ENCODE measurements at places on chromosomes 12 and 14.

- DNase-seq: no peak
These were observed 2.0 kb upstream of the ATN1 start for GRCh38 chr12:6925540-6926279.

- no peak for DNase-seq
These were observed 158.0 kb downstream of the PIK3C2G start for GRCh38 chr12:18419311-18419710.

DNA sequence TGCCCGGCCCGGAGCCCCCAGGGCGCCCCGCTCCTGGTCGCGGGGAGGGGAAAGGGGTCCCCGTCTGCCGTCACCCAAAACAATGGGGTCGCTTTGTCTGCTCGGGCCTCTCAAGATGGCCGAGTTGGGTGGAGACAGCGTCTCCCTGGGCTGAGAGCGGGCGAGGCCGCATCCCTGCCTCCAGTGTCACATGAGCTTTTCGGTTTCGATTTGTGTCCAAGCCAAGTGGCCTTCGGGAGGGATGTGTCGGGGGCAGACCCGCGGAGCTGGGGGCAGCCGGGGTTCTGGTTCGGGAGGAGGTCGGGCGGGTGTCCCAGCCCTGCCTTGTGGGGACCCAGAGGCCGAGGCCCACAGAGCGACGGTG, 790 bp downstream of the DYNC1H1 start:
- DNase-seq: peak; percentile 48

- DNase-seq: no peak
These were observed 152.7 kb downstream of the SRGAP1 start for GRCh38 chr12:63997198-63997597.

DNA sequence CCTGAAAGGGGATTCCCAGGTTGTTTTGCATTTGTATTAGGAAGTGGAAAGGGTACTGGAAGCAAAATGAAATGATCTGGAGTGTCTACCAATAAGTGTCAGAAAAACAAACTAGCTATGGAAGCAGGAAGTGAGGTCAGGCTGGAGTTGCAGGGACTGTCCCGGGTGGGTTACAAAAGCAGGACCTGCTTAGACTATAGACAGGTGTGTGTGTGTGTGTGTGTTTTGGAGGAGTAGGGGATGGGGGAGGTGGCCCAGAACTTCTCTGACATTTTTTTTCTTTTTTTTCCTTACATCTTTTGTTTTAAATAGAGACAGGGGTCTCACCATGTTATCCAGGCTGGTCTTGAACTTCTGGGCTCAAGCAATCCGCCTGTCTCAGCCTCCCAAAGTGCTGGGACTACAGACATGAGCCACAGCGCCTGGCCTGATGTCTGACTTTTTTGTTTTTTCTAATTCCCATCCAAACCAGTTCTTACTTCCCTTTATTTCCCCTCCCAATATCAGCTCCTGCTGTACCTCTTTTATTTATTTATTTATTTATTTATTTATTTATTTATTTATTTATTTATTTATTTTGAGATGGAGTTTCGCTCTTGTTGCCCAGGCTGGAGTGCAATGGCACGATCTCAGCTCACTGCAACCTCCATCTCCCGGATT, 512 bp upstream of the RND1 start:
- no peak for DNase-seq

DNA sequence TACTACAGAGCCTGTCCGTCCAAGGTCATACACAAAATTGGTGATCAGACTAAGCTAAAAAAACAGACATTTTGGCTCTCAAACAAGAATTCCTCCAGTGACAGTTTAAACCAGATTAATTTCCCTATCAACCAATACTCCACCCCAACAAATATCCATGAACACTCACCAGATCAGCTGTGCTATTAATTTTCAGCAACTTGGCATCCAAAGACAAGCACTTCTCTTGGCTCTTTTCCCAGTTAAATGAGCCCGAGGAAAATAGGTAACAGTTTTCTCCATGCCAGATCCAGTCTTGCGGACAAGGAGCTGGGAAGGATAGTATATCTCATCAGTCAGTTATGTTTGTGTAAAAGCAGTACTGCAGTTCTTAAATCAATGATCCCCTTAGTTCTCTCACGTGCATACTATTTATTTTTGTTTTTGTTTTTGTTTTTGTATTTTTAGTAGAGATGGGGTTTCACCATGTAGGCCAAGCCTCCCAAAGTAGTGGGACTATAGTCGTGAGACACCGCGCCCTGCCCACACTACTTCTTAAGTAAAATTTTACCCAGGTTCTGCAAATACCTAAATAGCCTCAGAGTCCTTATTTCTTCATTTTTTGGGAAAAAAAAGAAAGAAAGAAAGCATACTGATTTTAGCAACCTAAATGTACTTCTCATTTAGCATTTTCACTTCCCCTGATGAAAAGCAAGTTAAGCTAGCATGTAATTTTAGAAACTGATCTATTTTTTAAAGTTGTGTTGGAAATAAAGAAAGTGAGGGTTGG, 11.1 kb downstream of the OLR1 start:
- DNase-seq: no peak

- no peak for DNase-seq
These were observed 128.9 kb downstream of the BCL11B start for GRCh38 chr14:99143126-99143525.

GRCh38 chr12:128829861-128830504, 6.2 kb upstream of the SLC15A4 start:
- DNase-seq: peak; percentile 73

DNA sequence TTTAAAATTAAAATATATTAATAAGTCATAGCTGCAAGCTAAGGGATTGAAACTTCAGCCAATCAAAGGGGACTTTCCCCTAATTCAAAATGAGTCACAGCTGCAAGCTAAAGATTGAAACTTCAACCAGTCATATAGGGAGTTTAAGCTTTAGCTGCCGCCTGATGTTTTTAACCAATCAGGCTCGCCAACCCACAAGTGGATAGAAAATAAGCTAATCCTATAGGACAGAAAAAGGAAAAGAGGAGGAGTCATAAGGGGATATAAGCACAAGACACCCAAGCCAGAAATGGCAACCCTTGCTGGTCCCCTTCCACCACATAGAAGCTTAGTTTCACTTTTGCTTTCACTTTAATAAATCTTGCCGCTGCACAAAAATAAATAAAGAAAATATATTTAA, 1154.6 kb downstream of the GALC start:
- no peak for DNase-seq

DNA sequence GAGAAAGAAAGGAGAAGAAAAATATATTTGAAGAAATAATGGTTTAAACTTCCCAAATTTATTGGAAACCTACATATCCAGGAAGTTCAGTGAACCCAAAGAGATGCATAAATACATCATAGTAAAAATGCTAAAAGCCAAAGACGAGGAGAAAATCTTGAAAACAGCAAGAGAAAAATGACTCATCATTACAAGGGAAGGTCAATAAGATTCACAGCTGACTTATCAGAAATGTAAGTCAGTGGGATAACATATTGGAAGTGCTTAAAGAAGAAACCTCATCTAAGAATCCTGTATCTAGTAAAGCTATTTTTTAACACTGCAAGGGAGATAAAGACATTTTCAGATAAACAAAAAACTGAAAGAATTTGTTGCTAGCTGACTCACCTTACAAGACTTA, 19.9 kb downstream of the RIC8B start:
- DNase-seq: no peak

DNA sequence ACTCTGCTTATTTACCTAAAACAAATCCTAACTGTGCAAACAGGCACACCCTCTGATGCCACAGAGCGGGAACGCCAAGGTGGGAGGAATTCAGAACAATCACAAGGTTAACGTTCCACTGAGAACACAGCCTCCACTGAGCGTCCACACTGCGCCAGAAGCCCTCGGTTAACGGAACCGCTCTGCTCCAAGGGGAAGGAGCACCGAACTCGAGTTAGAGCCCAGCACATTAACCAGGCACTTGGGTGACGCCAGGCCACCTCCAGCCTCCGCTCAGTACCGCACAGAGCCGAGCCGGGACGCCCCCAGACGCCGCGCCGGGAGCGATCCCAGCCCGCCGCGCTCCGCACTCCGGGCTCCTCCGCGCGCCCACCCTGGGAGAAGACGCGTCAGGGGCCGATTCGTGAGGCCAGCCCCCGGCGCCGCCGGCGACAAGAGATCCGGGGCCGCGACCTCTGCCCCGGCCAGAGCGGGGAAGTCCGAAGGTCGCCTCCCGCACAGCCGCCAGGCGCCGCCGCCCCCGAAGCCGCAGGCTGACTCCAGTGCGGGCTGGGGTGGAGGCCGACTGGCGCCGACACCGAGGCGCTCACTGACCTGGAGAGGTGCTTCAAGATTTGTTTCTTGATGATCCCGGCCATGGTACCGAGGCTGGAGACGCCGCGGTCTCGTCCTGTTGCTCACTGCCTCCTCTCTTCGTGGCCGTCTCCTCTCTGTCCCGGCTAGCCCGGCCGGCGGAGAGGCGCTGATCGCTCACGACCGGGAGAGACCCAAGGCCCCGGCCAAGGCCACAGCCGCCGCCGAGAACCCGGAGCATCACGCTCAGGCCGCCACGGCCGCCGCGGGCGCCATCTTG, 450 bp downstream of the BLTP3B start:
- DNase-seq: peak; percentile 39

GRCh38 chr12:124898923-124899294, 15.5 kb downstream of the UBC start:
- no peak for DNase-seq

GRCh38 chr14:104898195-104898558, 26.5 kb upstream of the PLD4 start:
- no peak for DNase-seq

DNA sequence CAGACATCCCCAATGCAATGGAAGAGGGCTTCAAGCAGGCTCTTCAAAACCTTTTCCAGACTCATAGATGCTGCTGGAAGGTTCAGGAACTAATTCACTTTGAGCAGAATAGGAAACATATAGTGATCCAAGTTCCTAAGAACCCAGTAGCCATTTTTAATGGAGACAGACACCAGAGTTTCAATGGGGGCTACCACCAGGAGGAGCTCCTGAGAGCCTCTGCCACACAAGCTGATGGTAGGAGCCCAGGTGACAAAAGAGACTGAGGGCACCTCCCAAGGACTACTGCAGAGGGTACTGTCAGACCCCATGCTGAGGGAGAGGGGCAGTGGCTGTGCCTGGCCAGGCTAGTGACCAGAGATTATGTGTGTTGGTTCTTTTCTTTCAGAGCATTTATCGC, 45.9 kb downstream of the IFNG start:
- DNase-seq: peak; percentile 46

DNA sequence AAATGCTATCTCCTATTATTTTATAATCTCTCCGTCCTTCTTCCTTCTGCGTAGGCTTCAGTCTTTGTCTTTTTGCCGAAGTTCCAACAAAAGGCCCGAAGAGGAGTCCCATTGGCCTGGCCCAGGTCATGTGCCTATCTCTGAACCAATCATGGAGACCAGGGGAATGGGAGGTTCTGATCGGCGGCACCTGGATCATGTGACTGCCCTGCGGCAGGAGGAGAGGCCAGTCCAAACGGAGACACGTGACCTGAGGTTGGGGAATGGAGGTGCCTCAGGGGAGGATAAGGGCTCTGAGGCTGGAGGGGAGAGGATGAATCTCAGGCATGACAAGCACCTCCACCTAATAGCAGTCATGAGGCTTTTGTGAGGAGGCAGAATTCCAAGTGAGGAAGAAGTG, 86.0 kb downstream of the AACS start:
- no peak for DNase-seq

GRCh38 chr12:112907415-112908157, 824 bp downstream of the OAS1 start:
- no peak for DNase-seq

DNA sequence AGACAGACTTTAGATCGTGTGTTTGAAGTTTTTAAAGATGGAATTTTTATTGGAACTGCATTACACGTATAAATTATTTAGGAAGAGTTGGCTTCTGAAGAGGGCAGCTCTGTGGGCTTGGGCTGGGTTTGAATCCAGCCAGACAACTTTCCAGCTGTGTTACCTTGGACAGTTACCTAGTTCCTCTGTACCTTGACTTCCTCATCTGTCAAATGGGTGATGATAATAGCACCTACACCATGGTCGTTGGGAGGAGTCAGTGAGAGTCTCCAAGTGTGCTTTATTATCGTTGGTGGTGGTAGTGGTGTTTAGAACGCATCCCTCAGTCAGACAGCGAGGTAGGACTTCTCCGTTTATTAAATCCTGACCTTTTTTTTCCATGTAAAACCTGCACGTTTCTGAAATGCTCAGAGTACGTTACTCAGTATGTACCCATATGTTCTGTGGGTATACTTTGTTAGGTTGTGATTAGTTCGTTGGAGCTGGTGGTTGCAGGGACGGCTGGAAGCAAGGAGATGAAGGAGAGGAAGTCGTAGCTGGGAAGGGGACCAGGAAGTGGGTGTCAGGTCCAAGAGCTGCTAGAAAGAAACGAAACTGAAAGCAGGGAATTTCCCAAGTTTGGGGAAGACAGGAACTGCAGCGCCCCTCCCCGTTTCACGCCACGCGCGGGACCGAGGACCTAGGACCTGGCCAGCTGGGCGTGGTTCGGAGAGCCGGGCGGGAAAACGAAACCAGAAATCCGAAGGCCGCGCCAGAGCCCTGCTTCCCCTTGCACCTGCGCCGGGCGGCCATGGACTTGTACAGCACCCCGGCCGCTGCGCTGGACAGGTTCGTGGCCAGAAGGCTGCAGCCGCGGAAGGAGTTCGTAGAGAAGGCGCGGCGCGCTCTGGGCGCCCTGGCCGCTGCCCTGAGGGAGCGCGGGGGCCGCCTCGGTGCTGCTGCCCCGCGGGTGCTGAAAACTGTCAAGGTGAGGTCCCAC, at the start of gene OAS3:
TSS of gene OAS3 (plus strand) at position 734 of the 979 bp plus-strand sequence. CDS start at position 791, 57 bp downstream.
- peak; percentile 25 for DNase-seq

DNA sequence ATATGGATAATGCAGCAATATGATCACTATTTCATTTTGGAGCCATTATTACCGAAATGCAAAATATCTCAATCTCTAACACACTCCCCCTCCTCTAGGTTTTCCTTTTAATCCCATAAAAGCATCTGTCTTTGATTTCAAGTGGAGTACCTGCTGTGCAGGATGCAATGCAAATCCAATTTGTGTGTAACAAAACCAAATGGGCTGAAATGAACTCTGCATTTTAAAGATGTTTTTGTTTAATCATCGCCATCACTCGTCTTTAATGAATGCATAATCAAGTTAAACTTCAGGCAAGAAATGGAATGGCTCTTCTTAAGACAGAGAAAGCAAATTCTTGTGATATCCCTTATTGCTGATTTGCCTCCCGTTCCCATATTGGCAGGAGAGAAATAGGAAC, 114.3 kb downstream of the SLC15A5 start:
- DNase-seq: no peak

DNA sequence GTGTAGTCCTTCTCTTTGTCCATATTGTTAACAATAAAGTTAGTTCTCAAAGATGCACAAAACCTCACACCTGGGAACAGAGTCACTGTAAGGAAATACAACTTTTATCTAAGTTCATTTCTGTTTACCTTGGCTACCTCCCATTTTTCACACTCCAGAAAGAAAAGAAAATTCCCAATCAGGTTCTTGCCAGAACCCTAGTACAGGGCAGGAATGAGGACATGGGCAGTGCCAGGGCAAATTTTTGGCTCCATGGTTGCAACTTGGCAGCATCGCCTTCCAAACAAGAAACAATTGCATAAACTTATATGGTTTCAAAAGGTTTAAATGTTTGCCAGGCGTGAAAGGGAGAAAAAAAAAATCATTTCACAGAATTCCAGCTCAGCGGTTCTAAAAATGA, 296.3 kb upstream of the PRKD1 start:
- no peak for DNase-seq
